MG63 (cell line): ENCODE measurements at places on chromosomes 11 and 22.

DNA sequence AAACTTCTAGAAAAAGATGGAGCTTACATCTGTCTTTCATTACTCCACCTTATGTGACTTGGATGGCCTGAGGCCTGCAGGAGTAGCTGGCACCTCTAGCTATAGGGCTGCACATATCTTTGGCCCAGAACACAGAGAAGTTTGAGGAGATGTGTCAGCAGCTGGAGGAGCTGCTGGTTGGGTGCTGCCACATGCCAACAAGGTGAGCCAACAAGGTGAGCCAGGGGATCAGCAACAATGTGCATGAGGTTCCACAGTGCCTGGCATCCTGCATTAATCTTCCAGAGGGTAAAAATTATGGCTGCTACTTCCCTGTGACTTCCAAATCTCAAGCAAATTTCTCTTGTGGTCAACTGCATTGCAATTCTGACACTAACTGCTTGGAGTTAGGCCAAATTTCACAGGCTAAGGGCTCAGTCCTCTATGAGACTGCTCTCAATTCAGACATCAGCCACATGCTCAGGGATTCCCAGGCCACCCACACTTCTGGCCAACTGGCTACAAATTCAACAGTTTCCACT is 16.0 kb downstream of the RBM7 start:
- no peak for DNase-seq

- DNase-seq: no peak
Measured at GRCh38 chr11:2387266-2387987, 10.3 kb downstream of the CD81 start.

GRCh38 chr11:26851696-26852095 is 129.8 kb upstream of the SLC5A12 start:
- DNase-seq: no peak

DNA sequence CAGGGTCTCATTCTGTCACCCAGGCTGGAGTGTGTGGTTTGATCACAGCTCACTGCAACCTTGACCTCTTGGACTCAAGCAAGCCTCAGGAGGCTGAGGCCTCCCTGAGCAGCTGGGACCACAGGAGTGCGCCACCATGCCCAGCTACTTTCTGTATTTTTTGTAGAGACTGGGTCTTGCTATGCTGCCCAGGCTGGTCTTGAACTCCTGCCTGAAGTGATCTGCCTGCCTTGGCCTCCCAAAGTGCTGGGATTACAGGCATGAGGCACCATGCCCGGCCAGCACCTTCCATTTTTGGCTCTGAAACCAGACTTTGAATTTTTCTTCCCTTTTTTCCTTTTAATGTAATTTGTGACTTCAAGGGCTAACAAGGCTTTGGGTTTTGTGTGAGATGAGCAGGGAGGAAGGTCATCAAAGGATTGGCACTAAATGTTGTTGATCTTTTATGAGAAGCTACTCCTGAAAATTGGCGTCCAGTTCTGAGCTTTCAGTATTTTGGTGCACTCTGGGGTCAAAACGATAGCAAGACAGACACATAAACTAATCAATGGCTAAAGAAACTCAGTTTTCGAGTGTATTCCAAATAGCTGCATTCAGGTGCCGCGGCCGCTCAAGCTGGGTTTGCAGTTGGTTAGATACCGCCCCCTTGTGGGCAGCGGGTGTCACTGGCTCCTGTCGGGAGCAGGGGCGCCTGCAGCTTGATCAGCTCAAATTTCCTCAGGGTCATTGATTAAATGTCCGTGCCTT is 51.9 kb upstream of the CLMP start:
- peak; percentile 70 for DNase-seq

GRCh38 chr11:2366733-2367132 is 10.4 kb upstream of the CD81 start:
- no peak for DNase-seq

DNA sequence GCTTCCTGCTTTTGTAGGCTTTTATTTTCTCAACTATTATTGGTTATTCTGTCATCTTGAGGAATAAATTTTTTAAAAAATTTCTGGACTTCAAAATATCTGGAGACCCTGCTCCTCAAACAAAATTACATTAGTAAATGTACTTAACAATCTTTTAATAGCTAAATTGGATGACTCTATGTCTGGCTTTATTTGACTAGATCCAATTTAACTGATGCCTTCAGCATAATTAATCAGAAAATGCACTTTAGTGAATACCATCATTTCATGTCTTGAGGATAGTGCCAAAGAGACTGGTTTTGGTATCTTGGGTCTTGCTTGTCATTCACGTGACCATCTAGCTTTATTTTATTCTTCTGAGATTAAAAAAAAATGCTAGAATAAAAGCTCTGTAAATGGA is 1301.2 kb downstream of the JRKL start:
- no peak for DNase-seq

DNA sequence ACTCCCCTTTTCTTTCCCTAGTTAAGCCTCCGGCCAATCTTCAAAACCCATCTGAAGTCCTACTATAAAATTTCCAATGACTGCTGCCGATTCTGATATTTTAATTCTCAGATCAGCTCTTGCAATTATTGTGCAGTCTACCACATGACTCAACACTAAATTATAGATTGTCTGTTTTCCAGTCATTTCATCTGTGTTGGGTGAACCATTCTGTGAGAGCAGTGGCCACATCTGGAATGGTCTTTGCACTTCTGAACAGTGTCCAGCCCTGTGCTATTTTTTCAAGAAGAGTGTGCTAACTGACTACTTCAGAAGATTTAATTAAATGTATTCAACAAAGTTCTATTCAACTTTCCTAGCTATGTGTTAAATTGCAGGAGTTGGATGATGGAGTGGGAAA is 47.2 kb upstream of the MMP7 start:
- DNase-seq: no peak

GRCh38 chr22:38724926-38725571 is 19.3 kb downstream of the GTPBP1 start:
- DNase-seq: peak; percentile 33

DNA sequence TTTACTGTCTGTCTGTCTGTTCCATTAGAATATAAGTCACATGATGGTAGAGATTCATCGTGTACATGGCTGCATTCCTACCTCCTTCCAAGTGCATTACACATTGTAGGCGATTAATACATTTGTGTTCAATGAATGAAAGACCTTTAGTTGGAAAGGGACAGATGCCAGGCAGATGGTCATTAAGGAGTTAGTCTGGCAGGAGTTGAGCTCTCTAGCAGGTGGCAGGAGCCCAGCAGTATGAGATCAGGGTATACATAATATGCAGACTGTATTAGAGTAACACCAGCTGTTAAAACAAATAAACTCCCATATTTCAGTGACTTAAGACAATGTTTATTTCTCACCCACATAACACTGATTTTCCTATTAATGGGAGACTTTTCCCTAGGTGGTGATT is 147.7 kb upstream of the LARGE1 start:
- no peak for DNase-seq

DNA sequence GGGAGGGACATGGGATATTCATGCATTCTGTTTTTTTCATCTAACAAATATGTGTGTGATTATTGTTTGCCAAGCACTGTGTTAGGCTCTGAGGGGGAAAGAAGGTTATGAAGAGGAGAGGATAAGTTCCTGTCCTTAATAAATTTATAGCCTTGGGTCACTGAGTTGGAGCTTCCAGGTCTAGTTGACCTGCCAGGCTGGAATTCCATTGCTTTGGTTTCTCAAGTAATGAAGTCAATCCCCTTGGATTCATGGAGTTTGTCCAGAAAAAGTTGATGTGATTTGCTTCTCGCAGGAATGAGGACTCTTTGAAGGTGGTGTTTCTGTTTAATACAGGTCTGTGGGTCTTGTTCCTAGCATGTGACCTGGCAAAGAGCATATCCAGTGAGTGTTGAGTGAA is 156.2 kb downstream of the ADAMTS15 start:
- no peak for DNase-seq
